Esophagus squamous epithelium (tissue), 5 donors: ENCODE measurements at places on chromosomes 2 and 18. TPM values are rescaled to one million over a fixed set of nuclear protein-coding genes. Genes with fewer than 3 reads are reported as not detected.

DNA sequence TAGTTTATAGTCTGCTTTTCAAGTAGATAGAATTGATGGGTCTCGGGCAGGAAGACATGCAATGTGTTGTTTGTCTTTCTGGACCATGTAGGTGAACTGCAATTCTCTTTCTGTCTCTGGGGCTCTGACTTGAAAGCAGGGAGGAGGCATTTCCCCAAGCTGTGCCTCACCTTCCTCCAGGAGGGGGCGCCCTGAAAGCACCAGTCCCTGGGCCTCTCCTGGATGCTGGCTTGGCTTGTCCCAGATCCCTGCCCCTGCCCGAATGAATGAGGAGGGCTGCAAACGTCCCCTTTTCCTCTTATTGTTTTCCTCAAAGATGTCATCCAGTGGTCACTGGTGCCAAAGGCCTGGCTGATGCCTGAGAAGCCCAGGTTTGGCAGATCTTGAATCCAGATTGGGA is 270.6 kb downstream of the CELF4 start:
- DNase-seq: no peak

GRCh38 chr18:62897153-62897552 is 181.8 kb downstream of the PHLPP1 start:
- DNase-seq: no peak

- no peak for DNase-seq
These were observed 90.0 kb downstream of the PLEKHM3 start for GRCh38 chr2:207935121-207935990.

GRCh38 chr2:37389989-37390765 is 45.7 kb downstream of the QPCT start:
- no peak for DNase-seq

DNA sequence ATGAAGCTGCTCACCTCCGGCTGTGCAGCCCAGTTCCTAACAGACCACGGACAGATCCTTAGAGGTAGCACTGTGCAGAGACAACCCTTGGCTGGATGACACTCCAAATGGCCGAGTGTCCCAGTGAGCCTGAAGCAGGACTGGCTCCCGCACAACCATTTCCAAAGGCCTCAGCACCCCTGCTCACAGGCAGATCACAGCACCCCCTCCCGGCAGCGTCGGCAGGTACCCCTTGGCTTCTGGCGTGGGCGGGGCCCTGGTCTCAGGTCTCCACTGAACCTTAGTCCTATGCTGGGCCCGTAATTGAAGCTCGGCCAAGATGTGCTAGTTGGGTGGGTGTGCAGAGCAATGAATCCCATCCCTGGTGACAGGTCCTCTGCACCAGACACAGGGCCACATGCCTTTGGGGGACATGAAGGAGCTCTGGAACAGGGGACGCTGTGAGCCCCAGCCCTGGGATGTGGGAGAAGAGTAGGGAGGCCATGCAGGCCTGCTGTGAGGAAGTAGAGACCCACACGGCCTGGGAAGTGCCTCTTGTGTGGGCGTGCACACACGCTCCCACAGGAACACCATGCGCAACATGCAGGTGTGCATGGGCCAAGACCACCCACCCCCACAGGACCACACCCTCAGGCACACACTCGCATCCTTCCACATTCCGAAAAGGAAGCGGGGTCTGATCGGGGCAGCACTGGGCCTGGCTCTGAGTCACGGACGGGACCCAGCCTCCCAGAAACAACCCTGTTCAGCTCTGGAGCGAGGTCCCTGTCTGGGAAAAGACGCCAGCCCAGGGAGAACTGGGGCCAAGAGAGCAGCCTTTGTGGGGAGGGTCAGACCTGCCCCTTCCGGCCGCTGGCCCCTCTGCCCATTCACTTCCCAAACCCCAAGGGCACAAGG is 2.8 kb downstream of the DUSP2 start:
- no peak for DNase-seq

DNA sequence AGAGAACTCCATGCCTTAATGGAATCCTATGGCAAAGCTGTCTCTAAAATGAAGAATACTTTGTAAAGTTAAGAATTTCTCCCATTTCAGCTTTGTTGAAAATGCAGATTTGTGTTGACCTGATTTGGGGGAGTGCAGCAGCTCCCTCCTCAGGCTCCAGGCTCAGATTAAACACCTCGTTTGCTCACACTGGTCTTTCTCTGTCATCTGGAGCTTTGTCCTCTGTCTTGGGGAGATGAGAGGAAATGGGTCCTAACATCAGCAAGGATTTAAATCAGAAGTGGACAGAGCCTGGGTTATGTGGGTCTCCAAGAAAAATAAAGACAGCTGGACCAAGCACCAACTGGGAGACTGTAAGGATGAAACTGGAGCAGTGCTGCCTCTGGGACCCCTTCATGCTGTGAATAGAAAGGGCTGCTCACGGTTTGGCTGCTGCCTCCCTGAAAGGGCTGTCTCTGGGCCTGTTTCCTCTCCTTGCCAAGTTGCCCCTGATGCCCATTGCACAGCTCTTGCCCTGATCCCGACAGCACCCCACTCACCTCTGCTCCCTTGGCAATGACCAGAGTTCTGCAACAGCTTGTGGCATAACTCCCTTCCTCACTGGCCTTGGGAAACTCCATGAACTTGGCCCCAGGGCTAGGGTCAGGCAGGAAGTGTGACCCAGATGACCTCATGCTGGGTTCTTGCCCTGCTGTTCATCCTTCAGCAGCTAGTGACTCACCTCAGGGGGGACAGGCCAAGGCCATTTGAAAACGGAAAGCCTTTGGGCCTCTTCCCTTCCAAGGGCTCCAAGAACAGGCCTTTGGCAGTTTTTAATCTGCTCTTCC is 197.2 kb downstream of the CYP26B1 start:
- DNase-seq: no peak

DNA sequence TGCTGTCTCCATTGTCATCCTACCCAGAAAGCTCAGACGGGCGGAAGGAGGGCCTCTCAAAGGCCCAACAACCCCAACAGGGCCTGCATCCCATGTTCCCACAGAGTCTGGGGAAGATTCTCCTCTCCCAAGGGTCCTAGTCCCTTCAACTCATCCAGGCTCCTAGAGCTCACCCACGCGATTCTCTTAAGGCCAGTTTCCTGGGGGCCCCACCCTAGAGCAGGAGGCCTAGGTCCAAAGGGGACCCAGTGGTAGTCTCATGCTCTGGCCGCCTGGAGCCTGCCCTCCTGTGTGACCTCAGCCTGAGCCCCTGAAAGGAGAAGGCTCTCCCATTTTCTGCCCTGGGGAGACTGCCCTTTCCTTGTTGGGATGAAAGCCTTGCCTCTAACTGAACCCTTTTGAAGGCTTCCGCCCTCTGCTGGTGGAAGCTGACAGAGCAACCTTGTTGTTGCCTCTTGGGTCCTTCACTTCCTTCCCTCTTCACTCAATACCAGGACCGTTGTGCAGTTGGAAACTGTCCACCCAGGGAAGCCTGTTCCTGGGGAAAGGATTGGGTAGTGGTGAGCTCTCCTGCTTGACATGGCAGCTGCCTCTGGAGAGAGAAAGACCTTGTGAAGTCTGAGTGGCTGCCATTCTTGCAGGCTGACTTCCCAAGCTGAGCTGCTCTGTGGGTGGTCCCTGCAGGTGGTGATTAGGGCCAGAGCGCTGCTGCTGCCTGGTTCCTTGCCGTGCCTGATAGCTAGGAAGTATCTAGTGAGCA is 86.0 kb upstream of the ALPP start:
- no peak for DNase-seq

- DNase-seq: no peak
These were observed 89.2 kb upstream of the LRATD1 start for GRCh38 chr2:14543284-14543683.

- DNase-seq: no peak
These were observed 46.6 kb downstream of the USP40 start for GRCh38 chr2:233519787-233520611.

- DNase-seq: no peak
These were observed 2.4 kb downstream of the MAP4K4 start for GRCh38 chr2:101699755-101700461.

DNA sequence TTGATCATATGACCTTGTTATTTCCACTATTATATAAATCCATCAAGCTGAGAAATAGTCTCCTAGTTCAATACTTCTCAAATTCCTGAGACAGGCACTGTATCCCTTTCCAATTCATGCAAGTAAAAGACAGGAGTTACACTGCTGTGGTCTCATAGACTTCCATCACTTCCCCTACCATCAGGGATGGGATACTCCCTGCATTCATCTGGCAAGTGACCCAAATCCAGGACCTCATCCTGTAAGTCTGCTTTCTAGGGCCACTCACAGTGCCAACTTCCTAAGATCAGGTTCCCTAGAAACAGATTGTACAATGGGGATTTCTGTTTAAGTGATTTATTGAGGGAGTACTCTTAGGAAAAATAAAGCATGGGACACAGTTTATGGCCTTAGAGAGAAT is 424.0 kb upstream of the CDH7 start:
- no peak for DNase-seq

- no peak for DNase-seq
These were observed 61.8 kb downstream of the COMMD1 start for GRCh38 chr2:61967262-61967661.

DNA sequence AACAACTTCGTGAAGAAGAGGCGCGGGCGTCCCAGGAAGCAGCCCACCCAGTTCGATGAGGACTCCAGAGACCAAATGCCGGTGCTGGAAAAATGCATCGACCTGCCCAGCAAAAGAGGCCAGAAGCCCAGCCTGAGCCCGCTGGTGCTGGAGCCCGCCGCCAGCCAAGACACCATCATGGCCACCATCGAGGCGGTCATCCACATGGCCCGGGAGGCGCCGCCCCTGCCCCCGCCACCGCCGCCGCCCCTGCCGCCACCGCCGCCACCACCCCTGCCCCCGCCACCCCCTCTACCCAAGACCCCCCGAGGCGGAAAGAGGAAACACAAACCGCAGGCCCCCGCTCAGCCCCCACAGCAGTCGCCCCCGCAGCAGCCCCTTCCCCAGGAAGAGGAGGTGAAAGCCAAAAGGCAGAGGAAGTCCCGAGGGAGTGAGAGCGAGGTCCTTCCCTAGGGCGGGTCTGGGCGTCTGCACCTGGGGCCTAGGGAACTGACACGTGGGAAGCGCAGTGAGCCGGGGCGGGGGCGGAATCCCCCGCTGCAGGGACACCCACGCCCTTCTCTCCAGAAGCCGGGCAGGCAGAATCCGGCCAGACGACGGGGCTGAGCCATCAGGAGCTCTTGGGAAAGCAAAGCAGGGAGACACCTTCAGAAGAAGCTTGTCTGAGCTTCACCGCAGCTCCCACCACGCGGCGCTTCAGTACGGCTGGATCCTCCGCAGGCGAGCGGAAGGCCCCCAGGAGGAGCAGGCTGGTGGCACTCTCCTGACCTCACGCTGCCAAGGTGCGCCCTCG is 382.8 kb downstream of the SETBP1 start:
- no peak for DNase-seq

DNA sequence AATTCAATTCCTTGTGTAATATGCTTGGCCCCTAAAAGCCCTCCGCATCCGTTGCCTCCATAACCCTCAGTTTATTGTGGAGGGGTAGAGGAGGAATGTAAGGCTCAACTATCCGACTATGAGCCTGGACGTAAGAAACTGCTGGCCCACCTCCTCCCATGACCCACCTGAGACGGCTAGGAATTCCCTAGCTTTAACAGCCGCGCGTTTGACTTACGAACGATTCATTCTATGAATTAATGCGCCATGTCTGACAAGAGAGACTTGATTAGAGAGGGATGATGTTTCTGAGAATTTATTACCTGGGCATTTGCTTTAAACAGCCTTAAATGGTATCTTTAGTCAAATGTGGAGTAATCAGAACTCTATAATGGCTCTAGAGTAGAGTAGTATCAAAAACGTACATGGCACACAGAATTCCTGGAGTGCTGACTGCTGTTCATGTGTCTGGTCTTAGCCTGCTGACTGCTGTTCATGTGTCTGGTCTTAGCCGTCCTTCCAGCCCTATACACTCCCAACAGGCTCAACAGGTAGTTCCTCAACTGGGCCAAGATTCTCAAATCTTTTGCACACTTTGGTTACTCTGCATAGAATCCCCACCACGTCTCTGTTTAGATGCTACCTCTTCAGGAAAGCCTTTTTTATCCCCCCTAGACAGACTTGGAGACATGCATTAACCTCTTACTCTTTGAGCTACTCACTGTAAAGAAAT is 899 bp upstream of the GFPT1 start:
- no peak for DNase-seq

DQX1 gene
- total RNA-seq: 3.8 TPM

CPO gene
- not detected for total RNA-seq

TBR1 gene
- not detected for total RNA-seq

STAM2 gene
- 37.0 TPM for total RNA-seq

TMEM131 gene
- total RNA-seq: 25.4 TPM

PARD3B gene
- 2.4 TPM for total RNA-seq
